ENCODE measurements at places on chromosomes 4 and X.
A peak's percentile ranks its signal among the peaks of the same experiment; 100 is the strongest.

DNA sequence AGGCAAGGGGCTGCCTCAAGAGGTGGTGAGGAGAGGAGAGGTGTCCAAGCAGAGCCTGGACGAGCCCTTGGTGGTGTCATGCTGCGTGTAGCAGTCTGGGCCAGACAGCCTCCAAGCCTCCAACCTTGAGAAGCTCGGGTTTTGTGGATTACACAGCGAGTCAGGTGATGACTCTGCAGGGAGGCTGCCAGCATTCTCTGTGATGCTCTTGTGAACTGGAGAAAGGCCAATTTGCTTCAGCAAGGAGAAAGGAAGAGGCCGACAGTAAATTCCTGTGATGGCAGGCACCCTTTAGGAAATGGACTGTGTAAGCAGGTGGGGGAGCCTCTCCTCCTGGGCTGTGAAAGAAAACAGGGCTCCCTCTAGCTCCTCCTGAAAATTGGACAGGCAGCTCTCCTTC, 36.0 kb upstream of the CD99L2 start:
- no peak for DNase-seq

GRCh38 chrX:28850955-28851354, 263.7 kb downstream of the IL1RAPL1 start:
- DNase-seq, result no peak

GRCh38 chrX:17692709-17693346, 44.5 kb upstream of the SCML1 start:
- no peak for DNase-seq

GRCh38 chrX:149518236-149518635, 13.1 kb upstream of the IDS start:
- no peak for DNase-seq

DNA sequence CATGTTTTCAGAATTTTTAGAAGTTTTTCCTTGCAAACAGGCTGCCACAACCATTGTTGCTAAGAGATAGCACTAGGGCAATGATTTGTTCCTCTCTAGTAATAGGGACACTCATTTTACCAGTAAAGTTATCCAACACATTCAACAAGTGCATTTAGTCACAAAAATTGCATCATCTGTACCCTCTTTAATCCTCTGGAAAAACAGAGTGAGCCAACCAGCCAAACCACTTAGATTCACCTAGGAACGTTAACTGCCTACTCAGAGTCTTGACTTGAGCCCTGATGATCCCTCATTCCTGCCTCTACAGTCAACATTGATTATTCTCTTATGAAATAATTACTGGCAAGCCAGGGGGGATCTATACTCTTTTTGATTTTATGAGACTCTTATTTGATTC, 17.0 kb upstream of the ADGRA3 start:
- DNase-seq, result no peak

DNA sequence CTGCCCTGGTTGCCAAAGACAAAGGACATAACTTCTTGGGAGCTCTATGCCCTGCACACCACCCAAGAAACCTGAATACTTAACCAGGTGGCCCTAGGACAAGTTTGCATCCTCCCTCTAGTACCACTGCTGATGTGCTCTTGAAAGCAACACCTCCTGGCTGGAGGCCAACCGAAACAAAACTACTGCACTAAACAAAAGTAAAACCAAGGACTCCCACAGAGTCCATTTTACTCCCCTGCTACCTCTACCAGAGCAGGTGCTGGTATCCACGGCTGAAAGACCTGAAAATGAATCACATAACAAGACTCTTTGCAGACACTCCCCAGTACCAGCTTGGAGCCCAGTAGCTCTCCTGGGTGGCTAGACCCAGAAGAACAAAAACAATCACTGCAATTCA, 941.8 kb downstream of the RAPGEF2 start:
- DNase-seq, result no peak

- no peak for DNase-seq
Observed at GRCh38 chr4:92071587-92071986, 232.2 kb upstream of the GRID2 start.

DNA sequence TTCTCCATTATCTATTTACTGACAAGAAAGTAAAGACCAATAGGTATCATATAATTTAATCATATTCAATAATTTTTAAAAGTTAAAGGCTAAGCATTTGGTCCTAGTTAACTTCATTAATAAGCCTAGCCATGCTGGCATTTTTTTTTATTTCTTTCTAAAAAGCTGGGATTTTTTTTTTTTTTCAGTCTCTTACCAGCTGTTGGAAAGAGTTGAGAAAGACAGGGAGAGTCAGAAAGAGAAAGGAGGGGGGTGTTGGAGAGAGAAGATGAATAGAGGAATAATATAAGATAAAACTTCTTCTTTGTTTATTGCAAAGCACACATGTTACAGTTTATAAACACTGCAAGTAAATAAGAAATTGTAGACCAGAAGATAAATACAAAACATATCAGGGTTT, 5.9 kb upstream of the NR3C2 start:
- no peak for DNase-seq

DNA sequence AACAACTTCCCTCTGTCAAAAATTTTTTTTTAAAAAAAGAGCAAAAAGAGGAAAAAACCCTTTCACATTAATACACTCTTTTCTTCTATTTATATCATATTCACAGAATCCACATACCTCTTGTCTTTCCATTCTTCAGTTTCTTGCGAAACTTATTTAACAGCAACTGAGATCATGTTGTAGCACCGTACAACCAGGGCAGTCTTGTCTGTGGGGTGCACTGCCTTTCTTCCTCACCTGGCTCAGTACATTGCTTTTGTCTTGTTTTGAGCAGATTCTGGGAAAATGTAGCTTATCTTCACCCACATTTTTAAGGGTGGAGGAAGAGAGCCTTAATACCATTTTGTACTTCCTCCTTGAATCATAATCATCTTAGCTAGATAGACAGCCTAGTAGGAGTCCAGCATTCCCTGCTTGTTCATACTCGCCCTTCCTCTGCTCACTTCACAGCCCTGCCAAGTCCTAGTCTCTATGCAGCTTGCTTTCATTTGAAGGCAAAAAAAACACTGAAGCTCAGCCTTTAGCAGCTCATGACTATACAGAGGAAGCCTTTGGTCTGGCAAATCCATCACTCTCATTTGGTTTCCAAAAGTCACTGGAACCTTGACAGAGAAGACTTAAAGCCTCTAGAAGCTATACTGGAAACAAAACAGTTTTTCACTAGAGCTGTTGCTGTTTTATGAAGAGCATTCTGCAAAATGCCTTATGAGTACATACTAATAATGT, 140.6 kb upstream of the BANK1 start:
- no peak for DNase-seq

GRCh38 chr4:141348125-141348524, 127.4 kb downstream of the ZNF330 start:
- no peak for DNase-seq

- DNase-seq, result peak; percentile 55
Observed at GRCh38 chr4:2462218-2462991, 6.5 kb upstream of the RNF4 start.

- no peak for DNase-seq
Observed at GRCh38 chr4:21507439-21507838, 441.1 kb downstream of the KCNIP4 start.

DNA sequence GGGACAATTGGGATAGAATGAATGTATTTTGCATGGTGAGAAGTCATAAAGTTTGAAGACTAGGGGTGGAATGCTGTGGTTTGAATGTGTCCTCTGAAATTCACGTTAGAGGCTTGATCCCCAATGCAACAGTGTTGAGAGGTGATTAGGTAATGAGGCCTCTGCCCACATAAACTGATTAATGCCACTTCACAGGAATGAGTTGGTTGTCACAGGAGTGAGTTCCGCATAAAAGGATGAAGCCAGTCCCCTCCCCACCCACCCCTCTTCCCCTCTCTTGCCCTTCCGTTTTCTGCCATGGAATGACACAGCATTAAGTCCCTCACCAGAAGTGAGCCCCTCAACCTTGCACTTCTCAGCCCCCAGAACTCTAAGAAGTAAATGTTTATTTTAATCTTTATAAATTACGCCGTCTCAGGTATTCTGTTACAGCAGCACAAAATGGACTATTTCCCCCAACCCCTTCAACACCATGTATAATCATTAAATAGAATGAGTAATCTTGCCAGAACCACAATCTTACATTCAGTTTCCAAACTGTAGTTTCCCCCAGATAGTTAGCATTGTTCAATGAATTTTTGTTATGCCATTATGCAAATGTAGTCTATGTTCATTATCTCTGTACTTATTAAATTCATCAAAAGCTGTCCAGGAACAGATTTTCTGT, 5.5 kb upstream of the MMAA start:
- no peak for DNase-seq

GRCh38 chr4:62952366-62952765, 1456.9 kb downstream of the TECRL start:
- no peak for DNase-seq

GRCh38 chr4:2696423-2696822, 59.7 kb downstream of the TNIP2 start:
- DNase-seq, result no peak

DNA sequence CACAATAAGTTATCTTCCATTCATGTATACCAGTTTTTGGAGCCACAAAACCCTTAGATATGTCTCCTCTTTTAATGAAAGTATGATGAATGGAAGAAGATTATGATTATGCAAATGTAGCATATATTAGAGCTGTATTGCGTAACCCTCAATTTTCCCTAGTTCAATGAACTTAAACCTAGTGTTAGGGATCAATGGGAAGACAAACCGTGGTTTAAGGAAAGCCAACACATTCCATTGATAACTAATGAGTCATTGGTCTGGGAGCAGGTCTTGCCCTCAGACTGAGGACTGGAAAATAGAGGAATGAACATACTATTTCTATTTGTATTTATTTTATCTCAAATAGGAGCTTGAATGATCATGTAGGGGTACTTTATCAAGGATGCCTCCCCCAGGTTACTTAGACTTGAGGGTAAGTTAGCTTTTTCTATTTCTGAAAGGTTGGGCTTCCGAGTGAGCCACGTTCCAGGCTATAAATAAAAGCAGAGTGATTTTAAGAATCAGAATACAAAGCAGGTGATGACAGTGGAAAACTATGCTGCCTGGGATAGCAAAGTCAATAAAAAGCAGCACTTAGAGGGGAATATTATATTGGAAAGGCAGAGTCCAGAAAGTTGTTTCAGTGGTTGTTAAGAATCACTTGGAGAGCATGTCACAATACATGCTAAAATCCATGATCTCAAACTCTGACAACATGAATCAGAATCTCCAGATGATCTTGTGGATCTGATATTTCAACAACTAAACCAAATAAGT, 356.0 kb downstream of the ADAM29 start:
- no peak for DNase-seq

GRCh38 chr4:24856586-24856985, 56.3 kb downstream of the CCDC149 start:
- DNase-seq, result no peak

GRCh38 chrX:37717708-37718107, 32.1 kb downstream of the XK start:
- DNase-seq, result no peak

DNA sequence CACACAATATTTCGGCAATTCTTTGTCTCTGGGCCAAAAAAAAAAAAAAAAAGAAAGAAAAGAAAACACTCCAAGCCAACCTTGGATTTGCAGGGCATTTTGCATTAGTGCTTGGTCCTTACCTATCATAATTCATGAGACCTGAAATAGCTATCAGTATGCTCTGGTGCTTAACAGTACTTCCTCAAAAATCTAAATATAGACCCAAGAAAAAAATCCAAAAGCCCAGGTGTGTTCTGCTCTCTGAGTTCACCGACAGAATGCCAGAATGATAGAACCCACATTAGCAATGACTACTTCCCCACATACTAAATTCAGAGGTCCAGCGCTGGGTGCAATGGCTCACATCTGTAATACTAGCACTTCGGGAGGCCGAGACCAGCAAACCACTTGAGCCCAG, 42.9 kb downstream of the ABCG2 start:
- DNase-seq, result no peak

DNA sequence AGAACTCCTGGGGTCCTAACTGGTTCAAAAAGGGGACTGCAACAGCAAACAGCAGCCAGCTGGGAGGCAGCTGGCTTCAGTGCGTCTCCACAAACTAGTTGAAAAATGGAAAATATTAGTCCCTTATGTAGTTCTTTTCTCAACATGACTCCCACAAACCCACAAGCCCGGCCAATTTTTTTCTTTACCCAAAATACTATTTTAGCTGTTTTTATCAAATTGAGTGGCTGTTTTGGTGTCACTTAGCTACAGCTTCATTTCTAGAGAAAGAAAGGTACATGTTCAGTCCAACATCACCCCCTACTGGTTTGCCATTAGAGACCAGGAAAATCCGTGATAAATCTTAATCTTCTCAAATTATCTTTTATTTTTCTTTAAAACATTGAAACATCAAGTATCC, 97.2 kb downstream of the GUCY2F start:
- no peak for DNase-seq

GRCh38 chr4:180203349-180203748, 2039.9 kb upstream of the TENM3 start:
- DNase-seq, result no peak
